ENCODE measurements at places on chromosomes 2 and 18.

DNA sequence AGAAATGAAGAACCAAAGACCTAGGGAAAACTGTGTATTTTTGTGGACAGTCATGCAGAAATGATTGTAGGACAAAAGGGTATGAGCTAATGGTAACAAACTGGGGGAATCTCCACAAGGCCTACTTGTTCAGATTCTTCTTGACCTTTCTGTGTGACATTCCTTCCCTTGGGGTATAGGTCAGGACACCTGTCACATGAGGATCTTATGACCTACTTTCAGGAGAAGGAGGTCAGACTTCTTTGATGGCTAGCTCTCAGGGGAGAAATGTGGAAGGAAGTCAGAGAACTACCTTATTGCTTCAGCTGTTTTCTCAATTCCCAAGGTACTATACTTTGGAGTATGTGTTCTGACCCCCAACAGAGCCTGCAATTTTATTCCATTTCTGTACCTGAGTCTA is 40.7 kb upstream of the TANK start:
- DNase-seq: no peak

GRCh38 chr2:203550266-203550665 is 15.2 kb upstream of the RAPH1 start:
- no peak for DNase-seq

DNA sequence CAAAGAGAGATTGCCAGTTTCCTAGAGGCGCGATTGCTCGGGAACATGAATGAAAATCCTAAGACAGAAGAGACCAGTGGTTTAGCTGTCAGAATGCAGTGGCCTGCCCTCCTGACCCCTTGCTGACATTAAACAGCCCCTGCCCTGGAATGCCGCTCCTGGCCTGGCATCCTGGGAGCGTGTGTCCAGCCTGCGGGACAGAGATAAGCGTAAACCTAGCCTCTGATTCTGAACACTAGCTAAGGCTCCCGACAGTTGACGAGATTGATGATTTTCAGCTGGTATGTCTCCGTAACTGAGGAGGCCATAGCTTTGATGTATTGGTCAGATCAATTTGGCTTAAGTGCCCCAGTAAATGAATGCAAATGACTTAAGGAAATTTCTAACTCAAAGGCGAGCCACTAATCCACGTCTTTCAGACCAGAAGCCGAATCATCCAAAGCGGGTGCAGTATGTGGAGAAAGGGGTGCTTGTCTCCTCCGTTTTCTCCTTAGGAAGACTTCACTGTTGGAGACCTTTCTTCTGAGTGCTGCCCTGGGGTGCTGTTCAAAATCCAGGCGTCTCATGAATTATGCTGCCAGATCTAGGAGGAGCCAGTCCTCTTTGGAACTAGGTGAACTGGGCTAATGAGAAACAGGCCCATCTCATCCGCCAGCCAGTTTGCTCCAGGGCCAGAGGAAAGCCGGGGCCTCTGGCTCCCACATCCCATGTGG is 142.5 kb upstream of the L3MBTL4 start:
- DNase-seq: no peak

- peak; percentile 31 for DNase-seq
These were observed 64.1 kb downstream of the PTPN4 start for GRCh38 chr2:119823734-119824334.

DNA sequence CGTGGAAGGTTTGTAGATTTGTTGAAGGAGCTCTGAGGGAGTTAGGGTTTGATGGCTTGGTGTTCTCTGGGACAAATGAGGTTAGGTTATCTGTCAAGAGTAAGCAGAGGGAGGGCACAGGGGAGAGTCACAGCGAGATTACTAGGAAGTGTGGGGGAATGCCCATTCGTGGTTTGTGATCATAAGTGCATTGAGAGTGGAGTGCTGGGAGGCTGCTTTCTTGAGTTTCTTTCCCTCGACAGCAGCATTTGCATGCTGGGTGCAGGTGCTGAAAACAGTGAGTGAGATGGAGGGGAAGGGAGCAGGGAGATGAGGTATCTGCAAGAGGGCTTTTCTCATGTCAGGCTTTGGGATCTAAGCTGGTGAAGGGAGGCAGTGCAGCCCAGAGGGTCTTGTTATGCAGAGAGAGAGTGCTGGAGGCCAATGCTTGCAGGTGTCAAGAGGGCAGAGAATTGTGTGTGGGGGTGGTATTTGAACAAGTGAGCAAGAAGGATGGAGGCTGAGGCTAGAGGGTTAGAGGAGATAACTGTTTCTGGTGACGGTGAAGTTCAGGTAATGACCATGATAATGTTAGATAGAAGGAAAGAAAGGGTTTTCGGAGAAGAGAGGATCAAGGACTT is 8.8 kb downstream of the RALB start:
- no peak for DNase-seq

DNA sequence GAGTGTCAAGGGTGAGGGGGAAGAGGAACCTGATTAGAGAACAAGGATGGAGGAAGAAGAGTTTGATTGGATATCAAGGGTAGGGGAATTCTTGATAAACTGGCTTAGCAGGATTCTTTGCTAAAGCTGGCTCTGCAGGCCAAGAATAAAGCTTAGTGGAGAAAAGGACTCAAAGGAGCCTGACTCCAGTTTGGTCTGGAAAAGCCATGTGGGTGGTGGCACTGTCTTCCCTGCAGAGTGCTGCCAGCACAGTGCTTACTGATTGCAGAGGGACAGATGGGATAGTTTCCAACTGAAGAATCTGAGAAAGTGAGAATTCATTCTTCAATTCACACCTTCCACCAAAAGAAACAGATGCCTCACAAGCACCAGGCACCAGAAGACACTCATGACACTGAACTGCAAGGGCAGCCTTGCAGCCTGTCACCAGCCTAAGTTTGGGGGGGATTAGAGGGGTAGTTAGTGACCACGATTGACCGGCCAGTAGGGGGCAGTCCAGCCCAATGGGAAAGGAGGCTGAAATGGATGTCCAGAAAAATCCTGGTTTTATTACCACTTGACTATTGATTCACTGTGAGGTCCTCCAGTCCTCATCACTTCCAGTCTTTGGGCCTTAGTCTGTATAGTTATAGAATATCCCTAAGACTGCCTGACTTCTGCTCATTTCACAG is 334.5 kb downstream of the SMAD2 start:
- no peak for DNase-seq

DNA sequence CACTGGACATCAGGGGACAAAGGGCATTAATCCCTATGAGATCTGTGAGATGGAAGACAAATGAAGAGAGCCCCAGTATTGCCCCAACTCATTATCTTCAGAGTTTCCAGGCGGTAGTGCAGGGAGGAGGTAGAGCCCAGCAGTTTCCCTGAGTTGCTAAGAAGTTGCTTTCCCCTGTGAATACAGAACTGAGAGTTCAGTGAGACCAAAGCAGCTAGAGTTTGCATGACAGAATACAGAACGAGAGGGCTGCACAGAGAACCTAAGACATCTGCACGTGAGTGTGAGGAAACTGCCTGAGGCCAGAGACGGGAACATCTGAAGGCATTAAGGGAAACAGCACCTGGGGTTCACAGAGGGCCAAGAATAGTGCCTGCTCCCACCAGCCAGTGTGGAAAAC is 18.1 kb upstream of the PGAP1 start:
- no peak for DNase-seq

DNA sequence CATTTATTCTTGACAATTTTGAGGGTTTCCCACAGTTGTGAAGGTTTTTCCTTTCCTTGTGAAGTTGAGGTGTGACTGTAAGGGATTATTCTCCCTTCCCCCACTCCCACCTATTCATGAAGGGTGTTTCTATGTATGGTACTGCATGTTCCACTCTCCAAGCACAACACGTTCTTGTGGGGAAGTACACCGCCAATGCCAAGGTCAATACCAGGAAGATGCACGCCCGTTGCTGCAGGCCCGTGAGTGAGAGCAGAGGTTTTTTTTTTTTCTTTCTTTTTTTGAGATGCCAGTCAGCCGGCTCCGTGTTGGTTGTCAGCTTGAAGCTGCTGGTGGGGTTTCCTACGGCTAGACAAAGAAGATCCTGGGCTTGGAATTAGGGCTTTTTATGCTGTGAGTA is 38.6 kb upstream of the EPHA4 start:
- no peak for DNase-seq

DNA sequence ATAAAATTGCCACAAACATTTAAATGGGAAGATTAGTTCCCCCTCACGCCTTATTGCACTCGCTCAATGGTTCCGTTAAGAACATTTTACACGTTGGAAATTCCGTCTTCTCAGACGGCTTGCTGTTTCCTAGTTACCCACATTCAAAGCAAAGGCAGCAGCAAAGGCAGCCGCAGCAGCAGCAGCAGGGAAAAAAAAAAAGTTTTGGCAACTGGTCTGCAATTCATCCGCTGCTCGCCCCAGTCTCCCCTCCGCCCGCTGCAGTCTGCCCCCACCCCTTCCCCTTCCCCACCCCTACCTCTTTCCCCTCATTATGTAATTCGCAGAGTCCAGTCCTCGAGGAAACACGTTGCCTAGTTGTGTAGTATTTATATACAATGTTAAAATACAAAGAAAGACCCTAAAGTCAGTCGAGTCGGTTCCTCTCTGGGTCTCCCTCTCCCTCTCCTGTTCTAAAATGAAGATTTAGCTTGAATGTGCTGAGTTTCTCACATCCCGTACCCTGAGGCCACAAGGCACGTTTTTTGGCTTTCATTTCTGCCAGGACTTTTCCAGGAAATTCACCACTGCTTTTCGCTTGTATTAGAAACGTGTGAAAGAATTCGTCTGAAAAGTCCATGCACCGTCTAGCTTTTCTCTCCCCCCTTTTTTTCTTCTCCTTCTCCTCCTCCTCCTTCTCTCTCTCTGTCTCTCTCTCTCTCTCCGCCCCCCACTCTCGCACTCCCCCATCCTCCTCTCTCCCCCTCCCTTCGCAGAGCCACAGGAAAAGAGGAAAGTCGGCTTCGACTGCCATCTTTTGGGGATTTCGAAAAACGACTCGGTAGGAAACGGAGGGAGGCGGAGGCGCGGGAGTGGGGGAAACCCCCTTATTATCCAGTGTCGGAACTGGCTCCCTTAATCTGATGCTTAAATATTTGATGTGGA is 140.0 kb downstream of the MEIS1 start:
- no peak for DNase-seq
